Activated CD8-positive, alpha-beta memory T cell treated with anti-CD3 and anti-CD28 coated beads for 1 hour (primary cell): ENCODE measurements at places on chromosomes 1 and 21.

- no peak for DNase-seq
These were observed 10.1 kb upstream of the SESN2 start for GRCh38 chr1:28249013-28249865.

GRCh38 chr1:65146908-65147423 lies 1.0 kb upstream of the AK4 start:
- DNase-seq = no peak

DNA sequence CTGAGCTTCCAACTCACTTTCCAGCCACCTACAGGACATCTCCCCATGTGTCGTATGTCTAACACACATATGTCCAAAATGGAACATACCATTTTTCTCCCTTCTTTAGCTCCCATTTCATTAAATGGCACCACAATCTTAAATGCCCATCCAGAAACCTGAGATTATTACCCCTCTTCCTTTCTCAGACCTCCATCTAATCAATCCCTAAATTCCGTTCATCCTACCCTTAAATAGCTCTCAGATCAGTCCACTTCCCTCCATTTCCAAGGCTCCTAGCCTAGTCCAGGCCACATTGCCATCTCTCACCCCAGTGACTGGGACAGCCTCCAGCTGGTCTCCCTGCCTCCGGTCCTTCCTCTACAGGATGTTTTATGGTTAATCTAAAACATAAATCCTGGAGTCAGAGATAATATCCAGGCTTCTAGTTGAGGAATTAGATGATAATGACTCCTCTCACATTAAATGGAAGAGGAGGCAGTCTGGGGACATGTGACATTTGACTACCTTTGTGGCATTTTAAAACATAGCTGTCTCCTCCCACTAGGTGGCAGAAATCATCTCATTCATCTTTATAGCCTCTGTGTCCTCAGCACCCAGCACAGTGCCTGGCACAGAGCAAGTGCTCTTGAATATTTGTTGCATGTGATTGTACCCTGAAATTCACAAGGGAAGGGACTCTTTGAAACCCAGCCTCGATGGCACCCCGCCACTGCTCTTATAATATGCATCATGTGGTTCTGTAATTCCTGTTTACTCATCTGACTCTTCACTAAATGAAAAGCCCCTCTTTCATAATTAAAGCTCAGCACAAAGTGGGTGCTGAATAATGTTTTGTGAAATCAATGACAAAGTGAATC lies 102.3 kb downstream of the TMEM53 start:
- DNase-seq = no peak

DNA sequence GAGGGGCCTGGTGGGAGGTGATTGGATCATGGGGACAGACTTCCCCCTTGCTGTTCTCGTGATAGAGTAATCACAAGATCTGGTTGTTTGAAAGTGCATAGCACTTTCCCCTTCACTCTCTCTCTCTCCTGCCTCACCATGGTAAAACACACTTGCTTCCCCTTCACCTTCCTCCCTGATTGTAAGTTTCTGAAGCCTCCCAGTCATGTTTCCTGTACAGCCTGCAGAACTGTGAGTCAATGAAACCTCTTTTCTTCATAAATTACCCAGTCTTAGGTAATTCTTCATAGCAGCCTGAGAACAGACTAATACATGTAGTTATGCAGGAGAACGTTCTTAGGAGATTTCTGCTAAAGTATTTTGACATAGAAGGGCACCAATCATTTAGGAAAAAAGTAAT lies 59.9 kb upstream of the FBXO28 start:
- no peak for DNase-seq

- no peak for DNase-seq
These were observed 37.4 kb upstream of the SLC30A1 start for GRCh38 chr1:211616231-211616964.

GRCh38 chr1:114468710-114469468 lies 42.1 kb downstream of the TRIM33 start:
- no peak for DNase-seq
